Stimulated activated CD4-positive, alpha-beta T cell treated with anti-CD3 and anti-CD28 coated beads, Interleukin-1b, Interleukin-23, amount 100 ng/mL, for 1 hour (primary cell): ENCODE measurements at places on chromosomes 4 and X.

GRCh38 chr4:1244978-1245471 is 3.9 kb downstream of the CTBP1 start:
- DNase-seq: no peak

DNA sequence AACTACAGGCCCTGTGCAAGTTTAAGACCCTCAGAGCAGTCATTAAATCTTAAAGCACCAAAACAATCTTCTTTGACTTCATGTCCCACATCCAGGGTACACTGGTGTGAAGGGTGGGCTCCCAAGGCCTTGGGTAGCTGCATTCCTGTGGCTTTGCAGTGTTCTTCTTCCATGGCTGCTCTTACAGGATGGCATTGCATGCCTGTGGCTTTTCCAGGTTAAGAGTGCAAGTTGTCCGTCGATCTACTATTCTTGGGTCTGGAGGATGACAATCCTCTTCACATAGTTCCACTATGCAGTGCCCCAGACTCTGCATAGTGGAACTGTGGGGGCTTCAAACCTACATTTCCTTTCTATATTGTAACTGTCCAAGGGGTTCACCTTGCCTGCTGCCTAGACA is 494.5 kb downstream of the CFAP47 start:
- DNase-seq: no peak

GRCh38 chr4:5759236-5760075 is 48.5 kb downstream of the EVC start:
- no peak for DNase-seq

DNA sequence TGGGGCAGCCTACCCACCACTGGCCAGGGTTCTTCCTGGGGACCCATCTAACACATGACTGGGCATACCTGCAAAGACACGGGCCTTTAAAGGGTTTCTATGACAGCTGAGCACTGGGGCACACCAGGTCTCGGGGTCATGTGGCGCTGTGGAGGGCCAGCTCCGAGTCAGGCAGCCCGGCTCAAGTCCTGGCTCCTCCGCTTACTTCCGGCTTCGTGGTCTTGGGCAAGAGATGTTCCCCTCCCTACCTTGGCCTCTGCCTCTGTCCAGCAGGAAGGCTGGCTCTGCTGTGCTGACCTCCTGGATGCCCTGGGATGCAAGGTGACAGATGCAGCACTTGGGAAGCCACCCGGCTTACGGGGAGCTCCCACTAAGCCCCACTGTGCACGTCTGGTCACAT is 37.6 kb downstream of the HTRA3 start:
- no peak for DNase-seq

DNA sequence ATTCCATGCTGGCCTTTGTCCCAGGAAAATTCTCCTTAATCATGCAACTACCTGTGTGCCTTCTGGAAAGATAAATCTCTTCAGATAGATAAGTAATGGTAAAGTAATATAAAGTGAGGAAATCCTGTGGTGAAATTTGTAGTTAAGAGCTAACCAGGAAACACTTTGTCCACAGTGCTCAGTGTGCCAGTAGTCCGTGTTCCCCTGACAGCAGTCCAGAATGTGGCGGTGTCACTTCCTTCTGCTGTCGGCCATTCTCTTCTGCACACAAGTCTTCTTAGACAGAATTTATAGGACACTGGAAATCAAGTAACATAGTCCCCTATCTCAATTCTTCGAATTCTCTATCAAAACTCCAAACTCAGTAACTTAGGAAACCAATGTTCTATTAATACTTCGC is 5.7 kb upstream of the CXXC4 start:
- DNase-seq: no peak

DNA sequence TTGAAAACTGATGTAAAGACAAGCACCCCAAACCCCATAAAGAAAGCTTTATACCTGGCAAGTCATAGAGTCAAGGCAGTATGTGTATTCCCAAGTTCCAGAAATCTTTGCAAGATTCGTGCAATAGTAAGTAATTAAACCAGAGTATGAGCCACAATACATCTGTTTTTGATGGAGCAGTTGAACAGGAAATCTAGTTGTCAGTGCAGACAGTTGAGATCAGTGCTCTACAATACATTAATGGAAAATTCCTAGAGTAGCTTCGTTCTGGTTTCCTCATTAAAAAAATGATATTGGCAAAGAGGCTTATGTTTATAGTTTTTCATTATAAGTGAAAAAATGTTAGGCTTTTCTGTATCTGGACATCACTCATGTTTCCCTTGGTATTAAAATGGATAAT is 575.3 kb downstream of the TRIML1 start:
- DNase-seq: no peak

GRCh38 chrX:10828036-10828435 is 207.7 kb upstream of the MID1 start:
- no peak for DNase-seq

- DNase-seq: no peak
Observed at GRCh38 chr4:181150191-181150590, 1093.0 kb upstream of the TENM3 start.

- DNase-seq: no peak
Observed at GRCh38 chr4:86496094-86497080, 97.7 kb upstream of the PTPN13 start.
